ENCODE measurements at places on chromosomes 5 and 9.

- DNase-seq: no peak
Observed at GRCh38 chr5:169331292-169331852, 30.4 kb upstream of the SLIT3 start.

GRCh38 chr5:34522599-34523386 lies 133.3 kb upstream of the RAI14 start:
- DNase-seq: peak; percentile 56

- no peak for DNase-seq
Observed at GRCh38 chr5:84191281-84191680, 193.4 kb downstream of the EDIL3 start.

DNA sequence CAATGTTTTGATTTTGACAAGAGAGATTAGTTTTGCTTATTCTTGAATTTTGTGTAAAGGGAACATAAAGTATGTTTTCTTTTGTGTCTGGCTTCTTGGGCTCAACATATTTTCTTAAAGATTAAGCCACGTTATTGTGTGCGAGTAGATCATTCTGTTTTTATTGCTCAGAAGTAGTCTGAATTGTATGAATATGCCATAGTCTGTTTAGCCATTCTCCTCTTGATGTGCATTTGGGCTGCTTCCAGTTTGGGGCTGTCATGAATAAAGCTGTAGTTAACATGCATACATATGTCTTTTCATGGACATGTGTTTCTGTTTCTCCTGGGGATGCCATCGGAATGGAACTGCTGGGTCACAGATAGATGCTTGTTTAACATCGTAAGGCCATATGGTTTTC lies 198.9 kb downstream of the FANCC start:
- no peak for DNase-seq

Measured in GM04503 (cell line).